Cortex of kidney (tissue), 1 donor: ENCODE measurements at places on chromosomes 13 and 19.

- no peak for DNase-seq
These were observed 71.0 kb downstream of the RASL11A start for GRCh38 chr13:27341616-27342015.

GRCh38 chr19:34171539-34171876 is 796 bp upstream of the LSM14A start:
- no peak for DNase-seq

DNA sequence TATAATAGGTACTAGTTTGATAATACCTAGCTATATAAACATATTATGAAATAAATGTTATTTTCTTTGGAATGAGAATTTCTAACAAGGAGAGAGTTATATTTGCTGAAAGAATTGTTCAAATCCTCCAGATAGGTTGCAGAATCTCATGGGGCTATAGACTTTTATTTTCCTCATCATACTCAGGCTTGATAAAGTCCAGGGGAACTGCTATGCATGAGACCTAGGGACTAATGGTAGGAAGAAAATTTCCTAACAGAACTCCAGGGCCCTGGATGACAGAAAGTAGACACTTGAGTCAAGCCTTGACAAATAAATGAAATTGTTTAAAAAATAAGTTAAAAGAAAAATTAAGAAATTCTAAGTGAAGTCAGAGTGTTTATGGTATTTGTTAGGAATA is 138.5 kb upstream of the DACH1 start:
- no peak for DNase-seq

DNA sequence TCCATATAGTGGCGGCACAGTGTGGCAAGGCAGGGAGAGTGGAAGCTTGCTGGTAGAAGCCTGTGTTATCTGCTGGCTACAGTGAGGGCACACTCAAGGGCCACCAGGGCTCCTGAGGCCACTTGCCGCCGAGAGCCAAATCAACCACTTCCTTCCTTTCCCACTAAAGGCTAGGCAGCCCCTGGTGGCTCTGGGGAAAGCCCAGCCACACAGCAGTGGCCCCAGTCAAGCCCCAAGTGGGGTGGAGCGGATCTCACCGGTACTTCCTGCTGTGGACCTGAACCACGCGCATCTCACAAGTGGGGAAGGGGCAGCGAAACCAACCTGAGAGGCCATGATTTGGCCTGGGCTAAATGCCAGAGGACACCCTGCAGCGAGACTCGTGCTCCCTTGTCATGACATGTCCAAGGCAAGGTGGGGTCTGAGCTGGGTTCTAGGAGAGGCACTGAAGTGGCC is 21.9 kb upstream of the SLC35E1 start:
- no peak for DNase-seq

- DNase-seq, result no peak
These were observed 606 bp downstream of the PRDX2 start for GRCh38 chr19:12800923-12801465.

DNA sequence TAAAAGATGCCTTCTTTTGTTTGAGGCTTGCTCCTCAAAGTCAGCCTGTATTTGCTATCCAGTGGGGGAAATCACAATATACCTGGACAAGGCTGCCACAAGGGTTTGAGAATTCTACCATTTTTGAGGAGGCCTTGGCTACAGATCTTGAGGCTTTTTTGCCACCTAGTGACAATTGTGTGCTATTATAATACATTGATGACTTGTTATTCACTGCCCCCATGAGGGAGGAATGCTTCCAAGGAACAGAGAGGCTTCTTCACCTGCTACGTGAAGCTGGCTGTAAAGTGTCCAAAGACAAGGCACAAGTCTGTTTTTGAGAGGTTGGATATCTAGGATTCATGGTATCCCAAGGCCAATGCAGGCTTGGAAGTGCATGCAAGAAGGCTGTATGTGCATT is 72.5 kb downstream of the ZNF708 start:
- DNase-seq, result no peak

DNA sequence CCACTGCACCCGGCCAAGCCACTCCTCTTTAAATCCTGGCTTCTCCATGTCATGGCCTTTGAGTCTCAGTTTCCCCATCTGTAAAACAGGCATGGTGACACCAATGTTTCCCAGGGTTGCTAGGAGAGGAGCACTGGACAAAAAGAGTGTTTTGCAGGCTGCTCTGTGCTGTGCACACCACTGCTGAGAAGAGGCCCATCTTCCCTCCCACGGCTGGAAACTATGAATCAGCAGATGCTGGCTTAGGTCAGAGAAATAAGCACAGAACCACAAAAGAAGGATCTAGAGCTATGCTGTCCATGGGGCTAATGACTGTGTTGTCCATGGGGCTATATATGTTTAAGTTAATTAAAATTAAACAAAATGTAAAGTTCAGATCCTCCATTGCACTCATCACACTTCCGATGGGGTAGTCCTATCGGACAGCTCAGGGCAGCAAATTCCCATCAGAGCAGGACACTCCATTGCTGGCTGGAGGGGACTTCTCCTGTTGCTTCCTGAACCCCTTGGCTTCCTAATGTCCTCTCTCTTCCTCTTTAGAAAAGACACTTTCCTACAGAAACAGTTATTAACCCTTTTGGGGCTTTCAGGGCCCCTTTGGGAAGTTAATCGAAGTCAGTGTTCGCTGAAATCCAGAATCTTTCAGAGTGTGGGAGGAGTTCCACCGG is 37.1 kb downstream of the TSHZ3 start:
- no peak for DNase-seq

- no peak for DNase-seq
These were observed 449.5 kb downstream of the LIG4 start for GRCh38 chr13:107765724-107766401.

- DNase-seq, result no peak
These were observed 100.4 kb downstream of the ING1 start for GRCh38 chr13:110813646-110814624.

GRCh38 chr19:5018224-5019015 is 49.5 kb downstream of the KDM4B start:
- no peak for DNase-seq

GRCh38 chr13:48839171-48839570 is 136.5 kb upstream of the FNDC3A start:
- no peak for DNase-seq

GRCh38 chr13:106612688-106613087 is 44.8 kb upstream of the ARGLU1 start:
- DNase-seq, result no peak

- DNase-seq, result no peak
These were observed 9.4 kb downstream of the BCL3 start for GRCh38 chr19:44757735-44758505.

- DNase-seq, result no peak
These were observed 21.7 kb downstream of the IRS2 start for GRCh38 chr13:109764470-109765291.

DNA sequence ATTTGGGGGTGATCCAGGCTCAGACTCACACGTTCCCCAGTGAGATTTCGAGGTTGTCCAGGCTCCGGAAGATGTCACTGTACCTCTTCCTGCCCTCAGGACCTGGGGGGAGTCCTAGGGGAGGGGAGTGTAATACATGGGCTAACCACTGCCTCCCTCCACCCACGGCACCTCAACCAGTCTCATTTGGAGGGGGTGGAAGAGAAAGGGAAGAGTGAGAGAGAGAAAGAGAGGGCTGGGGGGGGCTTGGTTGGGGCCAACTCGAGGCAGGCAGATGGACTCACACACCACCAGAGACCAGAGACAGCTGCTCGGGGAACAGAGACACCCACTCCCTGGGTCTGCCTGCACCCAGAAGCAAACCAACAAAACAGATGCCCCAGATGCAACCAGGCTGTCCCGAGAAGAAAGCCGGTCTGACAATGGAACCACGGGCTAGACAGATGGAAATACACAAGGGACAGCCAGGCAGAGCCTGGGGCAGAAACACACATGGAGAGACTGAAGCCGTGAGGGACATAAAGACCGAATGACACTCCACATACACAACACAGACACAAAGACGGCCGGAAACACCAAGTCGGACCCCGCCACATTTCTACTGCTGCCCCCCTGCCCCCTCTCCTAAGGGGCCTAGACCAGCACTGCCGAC is 825 bp downstream of the GMIP start:
- no peak for DNase-seq

- DNase-seq, result no peak
These were observed 3.8 kb downstream of the CARS2 start for GRCh38 chr13:110702089-110702488.

DNA sequence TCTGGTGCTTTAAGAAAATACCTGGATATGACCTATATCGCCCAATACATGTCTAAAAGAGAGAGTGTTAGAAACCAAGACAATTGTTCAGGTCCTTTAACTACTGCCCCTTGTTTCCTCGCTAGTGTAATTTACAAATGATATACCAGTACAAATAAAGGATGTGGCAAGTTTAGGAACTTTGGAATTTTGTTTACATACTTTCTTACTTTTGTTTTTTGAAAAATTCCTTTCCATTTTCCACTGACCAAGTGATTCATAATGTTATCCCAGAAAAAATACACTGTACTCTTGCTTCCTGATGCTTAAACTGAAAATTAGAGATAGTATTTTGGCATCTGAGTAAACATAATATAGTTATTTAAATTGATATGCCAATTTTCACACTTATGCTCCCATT is 96.8 kb upstream of the CSNK1A1L start:
- no peak for DNase-seq

GRCh38 chr13:32645854-32646253 is 59.6 kb downstream of the PDS5B start:
- no peak for DNase-seq

DNA sequence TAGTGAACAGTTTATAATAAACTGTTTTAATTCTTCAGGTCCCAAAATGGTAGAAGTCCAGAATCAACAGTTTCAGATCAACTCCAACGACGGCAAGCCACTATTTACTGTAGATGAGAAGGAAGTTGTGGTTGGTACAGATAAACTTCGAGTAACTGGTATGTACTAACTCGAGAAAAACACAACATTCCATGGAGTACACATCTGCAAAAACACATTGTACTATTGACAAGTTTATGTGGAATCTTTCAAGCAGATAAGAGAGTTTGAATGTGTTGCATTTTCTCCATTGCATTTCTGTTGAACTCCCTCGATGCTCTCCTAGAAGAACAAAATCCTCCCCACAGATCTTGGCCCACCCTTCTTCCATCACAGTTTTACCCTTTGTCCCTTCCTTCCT is 98.5 kb downstream of the SGCG start:
- DNase-seq, result no peak

GRCh38 chr19:11563532-11563931 is 4.5 kb upstream of the ELOF1 start:
- DNase-seq, result no peak

GRCh38 chr13:112153846-112154245 is 86.9 kb downstream of the SOX1 start:
- no peak for DNase-seq
